RWPE1 (cell line): ENCODE measurements at places on chromosomes 13 and 19.

- DNase-seq, result no peak
These were observed 25.2 kb downstream of the CRTC1 start for GRCh38 chr19:18708452-18709231.

- no peak for DNase-seq
These were observed 661 bp upstream of the BABAM1 start for GRCh38 chr19:17266589-17266974.

- peak; percentile 25 for DNase-seq
These were observed 16.5 kb upstream of the CACTIN start for GRCh38 chr19:3642987-3643673.

- DNase-seq, result no peak
These were observed 13.8 kb downstream of the FPR1 start for GRCh38 chr19:51737924-51738323.

GRCh38 chr13:40445557-40445990 is 220.9 kb downstream of the FOXO1 start:
- DNase-seq, result peak; percentile 88
